Substantia nigra (tissue), 51 donors: ENCODE measurements at places on chromosomes 3 and 15.

DNA sequence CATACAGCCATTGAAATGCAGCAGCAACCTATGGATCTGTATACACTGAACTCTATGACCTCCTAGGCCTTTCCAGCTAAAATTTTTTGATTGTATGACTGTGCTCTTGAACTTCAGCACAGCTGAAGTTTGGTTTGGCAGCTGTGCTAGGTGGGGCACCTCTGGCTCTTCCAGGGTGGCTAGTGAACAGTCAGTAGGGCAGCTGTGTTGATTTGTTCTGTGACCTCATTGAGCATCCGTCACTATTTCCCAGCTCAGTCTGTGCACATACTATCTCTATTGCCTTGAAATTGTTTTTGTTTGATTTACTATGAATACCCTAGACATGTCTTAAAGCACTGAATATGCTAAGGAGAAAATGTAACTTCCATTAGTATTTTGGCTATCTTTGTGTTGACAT is 363.2 kb upstream of the NAALADL2 start:
- no peak for DNase-seq

DNA sequence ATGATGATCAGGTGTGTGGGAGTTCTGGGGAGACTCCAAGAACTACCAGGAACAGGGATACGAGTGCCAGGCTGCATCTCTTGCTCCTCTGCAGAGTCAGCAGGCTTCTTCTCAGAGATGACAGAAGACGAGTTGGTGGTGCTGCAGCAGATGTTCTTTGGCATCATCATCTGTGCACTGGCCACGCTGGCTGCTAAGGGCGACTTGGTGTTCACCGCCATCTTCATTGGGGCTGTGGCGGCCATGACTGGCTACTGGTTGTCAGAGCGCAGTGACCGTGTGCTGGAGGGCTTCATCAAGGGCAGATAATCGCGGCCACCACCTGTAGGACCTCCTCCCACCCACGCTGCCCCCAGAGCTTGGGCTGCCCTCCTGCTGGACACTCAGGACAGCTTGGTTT is 7.9 kb downstream of the PRRT3 start:
- no peak for DNase-seq

- DNase-seq = no peak
These were observed 39.3 kb downstream of the CHCHD6 start for GRCh38 chr3:126743350-126743749.

- no peak for DNase-seq
These were observed 24.2 kb upstream of the GALNT15 start for GRCh38 chr3:16150285-16150684.

- no peak for DNase-seq
These were observed 503.4 kb upstream of the NECTIN3 start for GRCh38 chr3:110568246-110568645.

DNA sequence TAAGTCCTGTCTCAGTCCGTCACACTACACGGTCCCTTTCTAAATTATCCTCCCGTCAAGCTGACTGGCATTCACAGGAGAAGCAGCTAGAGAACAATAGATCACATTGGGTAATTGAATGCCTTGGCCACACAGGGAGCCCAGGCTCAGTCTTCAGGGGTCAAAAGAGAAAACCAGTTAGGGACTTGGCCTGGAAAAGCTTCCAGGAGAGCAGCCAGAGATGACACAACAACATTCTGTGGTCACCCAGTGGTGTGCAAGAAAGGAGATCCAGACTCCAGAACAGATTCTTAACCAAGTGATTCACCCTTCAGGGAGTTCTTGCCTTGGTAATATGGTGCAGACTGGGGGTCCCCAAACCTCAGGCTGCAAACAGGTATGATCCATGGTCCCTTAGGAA is 15.9 kb downstream of the ARHGAP31 start:
- DNase-seq = no peak

GRCh38 chr3:54720604-54721003 is 207.3 kb downstream of the LRTM1 start:
- no peak for DNase-seq

GRCh38 chr3:9072667-9073009 is 109.4 kb upstream of the RAD18 start:
- DNase-seq = no peak

DNA sequence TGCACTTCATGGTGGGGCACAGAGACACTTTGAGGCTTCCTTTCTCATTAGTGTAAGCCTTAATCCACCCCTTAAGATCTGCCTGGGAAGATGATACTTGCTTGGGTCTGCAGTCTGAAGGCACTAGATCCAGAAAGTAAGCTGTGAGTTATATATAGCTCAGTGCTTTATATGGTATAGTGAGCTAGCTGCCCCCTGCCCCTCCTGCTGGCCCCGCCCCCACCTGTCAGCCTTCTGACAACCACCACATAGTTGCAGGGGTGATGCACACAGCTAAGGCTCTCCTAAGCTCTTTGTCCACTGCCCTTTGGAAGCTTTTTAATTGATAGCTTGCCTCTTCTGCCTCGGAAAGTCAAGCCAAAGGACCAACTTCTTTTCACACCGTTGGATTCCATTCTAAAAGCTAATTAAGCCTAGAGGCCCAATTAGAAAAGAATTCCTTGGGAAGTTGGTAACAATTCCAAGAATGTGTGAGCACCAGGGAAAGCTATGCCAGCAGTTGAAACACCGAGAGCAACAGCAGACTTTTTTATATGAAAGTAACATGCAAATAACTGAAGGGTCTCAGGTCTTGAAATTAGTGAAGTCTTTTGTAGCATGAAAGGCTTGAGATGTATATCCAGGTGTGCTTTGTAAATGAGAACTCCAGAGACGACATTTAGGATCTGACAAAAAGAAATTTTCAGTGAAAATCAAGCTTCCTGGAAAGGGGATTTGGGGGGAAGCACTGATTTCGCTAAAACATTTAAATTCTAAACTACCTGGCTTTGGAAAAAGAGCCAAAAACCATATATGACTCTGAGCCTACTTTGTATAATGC is 2.3 kb downstream of the TPM1 start:
- no peak for DNase-seq

GRCh38 chr15:33243869-33244268 is 49.4 kb upstream of the FMN1 start:
- DNase-seq = no peak

- no peak for DNase-seq
These were observed 32.6 kb downstream of the LINS1 start for GRCh38 chr15:100569391-100569790.

GRCh38 chr3:9598783-9599387 is 45.3 kb upstream of the LHFPL4 start:
- no peak for DNase-seq

- DNase-seq = no peak
These were observed 113.9 kb downstream of the TLE3 start for GRCh38 chr15:69983696-69984265.
